ENCODE measurements at places on chromosomes 4 and X.
A peak's percentile ranks its signal among the peaks of the same experiment; 100 is the strongest.

DNA sequence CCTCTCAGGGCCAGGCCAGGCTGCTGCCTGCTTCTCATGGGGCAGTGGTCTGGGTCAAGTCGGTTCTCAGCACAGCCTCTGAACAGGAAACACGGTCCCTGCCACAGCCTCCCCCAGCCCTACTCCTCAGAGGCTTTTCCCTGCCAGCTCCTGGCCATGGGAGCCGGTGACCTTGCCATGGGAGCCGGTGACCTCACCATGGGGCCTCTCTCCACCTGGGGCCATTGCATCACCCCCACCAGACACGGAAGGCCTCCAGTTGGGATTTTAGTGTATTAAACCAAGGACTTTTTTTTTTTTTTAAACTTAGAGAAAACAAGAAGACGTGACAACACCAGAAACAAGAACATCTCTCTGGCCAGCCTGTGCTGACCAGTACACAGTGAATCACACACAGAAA lies 25.6 kb downstream of the ETDB start:
- no peak for DNase-seq

GRCh38 chr4:152220201-152220666 lies 315.7 kb downstream of the FBXW7 start:
- DNase-seq, result peak; percentile 76

- peak; percentile 32 for DNase-seq
These were observed 163.6 kb downstream of the ZNF674 start for GRCh38 chrX:46381630-46382029.

GRCh38 chrX:97429101-97429500 lies 545.4 kb downstream of the RPA4 start:
- DNase-seq, result no peak

DNA sequence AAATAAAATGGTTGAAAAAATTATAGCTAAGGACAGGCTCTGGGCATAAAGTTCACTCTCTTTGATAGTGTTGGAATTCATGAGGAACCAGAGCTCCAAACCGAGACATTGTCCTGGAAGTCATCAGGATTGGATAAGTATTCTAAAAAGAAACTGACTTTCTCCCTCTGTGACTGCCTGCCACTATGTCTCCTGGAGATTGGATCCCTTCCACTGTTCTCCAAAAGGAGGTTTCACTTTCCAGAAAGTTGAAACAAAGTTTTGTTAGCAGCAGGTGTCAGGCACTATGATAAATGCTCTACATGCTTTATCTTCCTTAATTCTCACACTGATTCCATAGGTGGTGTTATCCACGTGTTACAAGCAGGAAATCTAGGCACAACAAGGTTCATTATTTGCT lies 16.8 kb downstream of the BANK1 start:
- DNase-seq, result no peak

DNA sequence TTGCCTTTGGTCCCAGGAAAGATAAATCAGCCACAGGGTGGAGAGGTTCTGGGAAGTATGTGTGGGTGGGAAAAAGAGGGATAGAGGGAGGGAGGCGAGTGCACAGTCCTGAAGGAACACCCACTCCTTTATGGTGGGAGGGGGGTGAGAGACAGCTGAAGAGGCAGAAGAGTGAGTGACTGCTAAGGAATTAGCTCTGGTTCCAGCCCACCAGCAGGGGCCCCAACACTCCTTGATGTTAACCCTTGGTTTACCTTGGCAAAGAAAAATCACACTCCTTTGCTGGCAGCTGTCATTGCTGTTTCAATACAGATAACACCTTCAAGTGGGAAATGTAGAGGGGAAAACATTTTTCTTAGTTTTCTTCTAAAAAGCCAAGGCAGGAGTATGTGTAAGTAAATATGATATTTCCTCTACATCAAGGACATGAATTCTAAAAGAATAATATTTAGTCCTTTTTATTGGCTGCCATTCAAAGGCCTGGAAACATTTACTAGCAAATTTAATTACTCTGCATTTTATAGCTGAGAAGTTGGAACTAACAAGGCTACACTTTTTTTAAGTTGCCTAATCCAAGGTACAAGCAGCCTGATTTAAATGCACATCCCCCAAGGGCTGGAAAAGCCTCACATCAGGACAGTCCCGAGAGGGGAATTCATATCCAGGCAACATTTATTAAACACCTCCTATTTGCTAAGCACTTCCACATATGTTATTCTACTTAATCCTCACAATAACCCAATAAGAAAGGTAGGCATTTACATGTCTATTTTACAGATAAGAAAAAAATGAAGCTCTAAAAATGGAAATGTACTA lies 81.7 kb downstream of the HS6ST2 start:
- no peak for DNase-seq

DNA sequence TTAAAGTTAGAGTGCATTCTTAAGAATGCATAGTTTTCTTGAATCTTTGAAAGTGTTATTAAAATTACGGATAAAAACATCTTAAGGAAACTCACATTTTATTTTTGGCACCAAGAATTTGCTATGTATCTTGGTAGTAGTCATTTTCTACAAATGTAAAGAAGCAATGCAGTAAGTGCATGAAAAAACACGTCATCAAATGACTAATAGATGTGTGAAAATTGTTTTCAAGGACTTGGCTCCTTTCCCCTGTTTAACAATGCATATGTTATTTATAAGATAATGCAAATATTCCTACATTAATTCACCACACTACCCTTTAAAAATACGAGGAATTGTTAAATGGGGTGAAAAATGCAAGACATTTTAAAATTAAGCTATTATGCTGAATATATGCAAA lies 461.2 kb upstream of the PCDH7 start:
- DNase-seq, result no peak

DNA sequence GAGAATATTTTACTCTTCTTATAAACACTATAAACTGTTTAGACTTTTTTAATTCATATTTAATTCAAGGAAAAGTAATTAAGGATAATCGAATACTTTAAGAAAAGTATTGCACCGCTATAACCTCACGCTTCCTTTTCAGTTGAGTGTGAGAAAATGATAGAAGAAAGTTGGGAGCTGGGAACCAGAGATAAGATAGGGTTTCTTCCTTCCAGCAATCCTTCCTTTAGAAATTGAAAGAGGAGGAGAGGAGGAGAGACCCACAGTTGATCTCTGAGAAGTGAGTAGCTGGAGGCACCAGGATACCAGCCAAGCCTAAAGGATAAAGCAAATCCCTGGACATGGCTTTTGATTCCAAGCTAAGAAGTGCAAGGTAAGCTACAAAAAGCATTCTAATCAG lies 242.3 kb upstream of the NOCT start:
- no peak for DNase-seq

DNA sequence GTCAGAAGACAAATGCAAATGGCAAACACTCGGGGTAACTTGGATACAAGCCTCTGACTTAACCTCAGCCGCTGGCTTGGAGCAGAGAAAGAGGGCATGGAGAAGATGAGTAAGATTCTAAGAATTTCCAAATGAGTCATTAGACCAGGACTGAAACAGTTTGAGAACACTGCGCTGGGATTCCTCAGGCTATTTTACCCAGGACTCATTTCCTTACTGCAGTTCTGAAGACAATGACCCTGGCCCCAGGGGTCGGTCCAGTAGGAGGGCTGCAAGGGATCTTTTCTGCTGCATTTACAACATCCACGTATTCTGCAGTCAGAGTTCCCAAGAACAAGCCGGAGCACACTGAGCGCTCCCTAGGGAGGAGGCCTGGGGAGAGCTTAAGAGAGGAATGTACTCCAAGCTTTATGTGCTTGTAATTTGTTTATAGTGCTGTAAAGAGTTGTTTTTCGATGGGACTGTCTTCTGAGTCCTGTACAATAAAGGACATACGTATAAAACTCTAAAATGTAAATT lies 27.3 kb upstream of the SORBS2 start:
- DNase-seq, result peak; percentile 97

DNA sequence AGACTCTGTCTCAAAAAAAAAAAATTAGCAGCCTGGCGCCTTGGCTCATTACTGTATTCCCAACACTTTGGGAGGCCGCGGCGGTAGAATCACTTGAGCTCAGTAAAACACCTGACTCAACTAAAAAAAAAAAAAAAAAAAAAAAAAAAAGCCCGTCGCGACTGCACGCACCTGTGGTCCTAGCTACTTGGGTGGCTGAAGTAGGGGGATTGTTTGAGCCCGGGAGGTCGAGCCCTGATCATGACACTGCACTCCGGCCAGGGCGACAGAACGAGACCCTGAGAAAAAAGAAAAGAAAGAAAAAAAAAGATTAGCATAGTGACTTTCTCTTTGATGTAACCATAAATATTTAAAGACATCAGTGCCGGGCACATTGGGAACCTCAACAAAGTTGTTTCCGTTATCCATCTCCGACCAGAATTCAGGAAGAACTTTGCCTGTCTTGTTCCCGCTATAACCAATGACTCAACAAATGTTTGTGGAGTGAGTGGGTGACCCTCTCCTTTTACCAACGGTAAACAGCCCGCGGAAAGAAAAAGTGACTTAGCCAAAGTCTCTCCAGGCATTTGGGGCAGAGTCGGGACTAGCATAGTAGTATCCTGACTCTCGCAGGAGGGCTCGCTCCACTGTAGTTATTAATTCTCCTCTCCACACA lies 553 bp upstream of the MED28 start:
- no peak for DNase-seq

GRCh38 chr4:184645904-184646610 lies 3.2 kb downstream of the CASP3 start:
- DNase-seq, result no peak

DNA sequence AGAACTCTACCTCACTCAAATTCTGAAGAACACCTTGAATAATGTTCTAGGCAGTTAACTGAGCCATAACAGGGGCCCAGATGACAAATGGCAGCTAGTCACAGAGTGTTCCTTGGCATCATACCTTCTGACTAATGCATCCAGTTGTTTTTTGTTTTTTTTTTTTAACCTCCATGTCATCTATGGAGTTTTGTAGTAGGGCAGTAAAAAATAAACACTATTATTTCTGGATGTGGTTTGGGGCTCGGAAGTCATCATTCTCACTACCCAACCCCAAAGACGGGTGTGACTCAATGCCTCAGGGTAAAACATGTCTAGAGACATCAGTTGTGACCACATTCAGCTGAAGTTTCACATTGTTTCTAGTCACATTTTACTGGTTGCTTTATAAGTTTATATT lies 31.2 kb upstream of the MCF2 start:
- peak; percentile 69 for DNase-seq

- no peak for DNase-seq
These were observed 58.8 kb downstream of the SPRY1 start for GRCh38 chr4:123455360-123455759.

DNA sequence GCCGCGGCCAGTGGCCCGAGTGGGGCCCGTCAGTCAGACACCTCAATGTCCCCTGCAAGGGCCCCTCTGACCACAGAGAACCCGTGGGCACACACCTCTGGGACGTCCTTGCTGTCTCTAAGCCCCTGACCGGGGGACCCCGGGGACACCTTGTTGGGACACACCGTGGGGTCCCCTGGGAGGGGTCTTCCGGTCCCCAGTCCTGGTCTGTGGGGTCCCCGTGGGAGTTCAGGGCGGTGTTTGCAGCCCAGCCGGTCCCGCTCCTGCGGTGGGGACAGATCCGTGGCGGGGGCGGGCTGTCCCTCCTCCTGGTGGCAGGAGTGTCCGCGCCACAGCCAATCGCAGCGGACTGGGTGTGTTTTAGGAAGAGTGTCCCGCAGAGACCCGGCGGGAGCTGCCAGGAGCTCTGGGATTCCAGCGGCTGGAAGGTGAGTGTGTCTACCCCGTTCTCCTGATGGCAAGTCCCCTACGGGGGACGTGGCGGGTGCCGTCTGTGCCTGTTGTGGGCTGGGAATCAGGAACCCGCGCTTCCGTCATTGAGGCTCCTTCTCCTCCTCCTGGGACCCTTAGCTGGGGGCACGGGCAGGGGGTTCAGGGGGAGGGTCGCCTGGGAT lies 5.1 kb upstream of the PLCXD1 start:
- peak; percentile 67 for DNase-seq

DNA sequence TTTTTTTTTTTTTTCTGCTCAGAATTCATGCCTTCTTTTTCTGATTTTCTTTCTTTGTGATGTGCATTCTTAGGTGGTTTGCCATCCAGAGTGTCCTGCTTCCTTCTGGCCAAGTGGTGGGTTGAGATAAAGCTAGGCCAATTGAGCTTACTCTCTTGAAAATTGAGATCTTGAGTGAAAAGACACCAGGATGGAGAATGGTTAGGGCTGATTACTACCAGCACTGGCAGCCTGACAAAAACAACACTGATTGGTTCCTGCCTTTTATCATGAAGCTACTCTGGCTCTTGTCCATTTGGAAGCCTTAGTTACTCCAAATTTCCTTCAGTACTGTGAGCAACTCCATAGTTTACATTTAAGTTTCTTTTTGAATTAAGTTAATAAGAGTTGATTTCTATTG lies 404.0 kb downstream of the PPARGC1A start:
- peak; percentile 20 for DNase-seq

DNA sequence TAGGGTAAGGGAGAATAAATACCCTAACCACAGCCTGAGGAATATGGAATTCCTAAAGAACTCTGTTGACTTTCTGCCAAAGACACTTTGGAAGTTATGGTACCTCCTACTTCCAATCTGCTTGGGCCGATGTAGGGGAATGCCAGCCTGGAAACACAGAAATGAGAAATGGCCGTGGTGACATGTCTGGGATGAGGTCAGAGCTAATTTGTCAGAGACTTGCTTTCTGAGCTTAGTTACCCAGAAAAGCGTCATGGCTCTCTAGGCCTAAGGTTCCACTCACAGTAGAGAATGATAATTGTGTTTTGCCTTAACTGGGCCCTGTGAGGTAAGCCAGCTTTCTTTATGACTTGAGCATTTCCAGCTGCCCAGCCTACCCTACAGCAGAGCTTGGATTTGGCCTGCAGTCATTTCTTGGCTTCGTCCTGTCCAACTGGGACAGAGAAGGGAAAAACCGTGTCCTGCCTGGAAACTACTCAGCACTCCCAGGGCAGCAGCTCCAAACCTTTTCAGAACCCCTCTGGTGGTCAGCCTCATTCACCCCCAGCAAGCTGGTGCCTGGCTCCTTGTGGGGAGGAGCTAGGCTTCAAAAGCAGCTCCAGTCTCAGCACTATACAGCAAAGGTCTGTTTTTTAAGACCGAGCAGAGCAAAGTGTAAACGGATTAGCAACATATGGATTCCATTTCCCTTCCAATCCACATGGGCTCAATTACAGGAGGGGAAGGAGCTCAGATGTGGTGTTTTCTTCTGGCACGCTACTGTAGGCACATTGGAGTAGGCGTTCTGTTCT lies 92.3 kb downstream of the RLIM start:
- peak; percentile 54 for DNase-seq

- DNase-seq, result peak; percentile 52
These were observed 17.6 kb downstream of the UNC5C start for GRCh38 chr4:95531141-95531540.

- DNase-seq, result no peak
These were observed 1.8 kb downstream of the EPHA5 start for GRCh38 chr4:65668201-65669089.

DNA sequence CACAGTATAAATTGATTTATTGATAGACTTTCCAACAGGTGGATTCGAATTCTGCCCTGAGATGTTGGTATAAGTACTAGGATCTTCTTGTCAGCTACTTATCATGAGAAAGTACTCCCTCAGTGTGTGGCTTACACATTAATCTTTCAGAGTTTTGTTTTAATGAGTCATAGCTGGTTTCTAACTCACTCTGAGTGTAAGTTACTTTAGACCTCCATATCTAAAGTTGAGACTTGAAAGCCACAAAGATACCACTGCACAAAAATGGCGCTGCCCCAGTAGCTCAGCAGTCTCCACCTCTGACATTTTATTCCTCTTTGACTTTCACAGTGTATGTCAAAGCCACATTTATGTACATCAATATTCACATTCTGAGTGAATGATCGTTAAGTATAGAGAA lies 318.5 kb downstream of the ARAP2 start:
- DNase-seq, result peak; percentile 53

- DNase-seq, result no peak
These were observed 955.5 kb upstream of the PRKX start for GRCh38 chrX:4668802-4669536.

GRCh38 chr4:158622251-158622650 lies 49.4 kb downstream of the C4orf46 start:
- DNase-seq, result no peak

- no peak for DNase-seq
These were observed 257.2 kb downstream of the FBXW7 start for GRCh38 chr4:152278505-152279233.
